ENCODE measurements at places on chromosomes 1 and 21.
A peak's percentile ranks its signal among the peaks of the same experiment; 100 is the strongest.

GRCh38 chr1:157278383-157279137 is 140.4 kb upstream of the ETV3 start:
- DNase-seq = no peak

GRCh38 chr1:206005778-206006180 is 2.6 kb upstream of the RAB7B start:
- DNase-seq = peak; percentile 90

- DNase-seq = peak; percentile 74
Measured at GRCh38 chr21:39385299-39386145, 36.6 kb upstream of the HMGN1 start.

DNA sequence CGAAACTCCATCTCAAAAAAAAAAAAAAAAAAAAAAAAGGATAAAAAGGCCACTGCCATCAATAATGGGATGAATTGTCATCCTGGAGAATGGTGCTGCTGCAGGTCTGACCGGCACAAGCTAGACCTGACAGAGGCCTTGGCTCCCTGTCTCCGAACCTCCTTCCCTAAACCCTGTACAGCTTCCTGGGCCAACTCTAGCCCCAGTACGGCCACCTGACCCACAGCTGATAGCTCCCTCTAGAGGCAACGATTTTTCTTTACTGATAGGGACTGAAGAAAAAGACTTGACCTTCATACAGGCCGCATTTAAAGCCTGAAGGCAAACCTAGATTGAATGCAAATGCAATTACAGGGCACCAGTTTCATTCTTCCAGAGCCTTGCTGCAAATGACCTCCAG is 30.7 kb downstream of the NOL9 start:
- peak; percentile 74 for DNase-seq

Data from suppressor macrophage (primary cell).